ENCODE measurements at places on chromosomes 16 and 17.

GRCh38 chr16:75116081-75116910 is at the start of gene LDHD:
LDHD (minus strand) TSS chr16:75116780; CDS start chr16:75116720, 60 bp downstream.
- H3K36me3 ChIP-seq = peaks cover under 1% of the 10 kb centered on the region
- H3K27ac ChIP-seq = no peak within 1 kb of the TSS
- DNase-seq = no peak
- H3K4me1 ChIP-seq = peaks cover 8% of the 10 kb centered on the region

- H3K27ac ChIP-seq = peak overlapping the region; percentile 10
- no peak overlapping the region for H3K4me3 ChIP-seq
- no peaks in the 10 kb centered on the region for H3K27me3 ChIP-seq
- H3K36me3 ChIP-seq = peaks cover 22% of the 10 kb centered on the region
Measured at GRCh38 chr17:42243493-42243982, 32.7 kb downstream of the STAT5B start.

- no peaks in the 10 kb centered on the region for H3K27me3 ChIP-seq
- H3K27ac ChIP-seq = no peak overlapping the region
- H3K4me3 ChIP-seq = no peak overlapping the region
- H3K4me1 ChIP-seq = no peaks in the 10 kb centered on the region
- no peak for DNase-seq
- H3K36me3 ChIP-seq = no peaks in the 10 kb centered on the region
Measured at GRCh38 chr16:27598220-27598619, 48.3 kb downstream of the KATNIP start.

DNA sequence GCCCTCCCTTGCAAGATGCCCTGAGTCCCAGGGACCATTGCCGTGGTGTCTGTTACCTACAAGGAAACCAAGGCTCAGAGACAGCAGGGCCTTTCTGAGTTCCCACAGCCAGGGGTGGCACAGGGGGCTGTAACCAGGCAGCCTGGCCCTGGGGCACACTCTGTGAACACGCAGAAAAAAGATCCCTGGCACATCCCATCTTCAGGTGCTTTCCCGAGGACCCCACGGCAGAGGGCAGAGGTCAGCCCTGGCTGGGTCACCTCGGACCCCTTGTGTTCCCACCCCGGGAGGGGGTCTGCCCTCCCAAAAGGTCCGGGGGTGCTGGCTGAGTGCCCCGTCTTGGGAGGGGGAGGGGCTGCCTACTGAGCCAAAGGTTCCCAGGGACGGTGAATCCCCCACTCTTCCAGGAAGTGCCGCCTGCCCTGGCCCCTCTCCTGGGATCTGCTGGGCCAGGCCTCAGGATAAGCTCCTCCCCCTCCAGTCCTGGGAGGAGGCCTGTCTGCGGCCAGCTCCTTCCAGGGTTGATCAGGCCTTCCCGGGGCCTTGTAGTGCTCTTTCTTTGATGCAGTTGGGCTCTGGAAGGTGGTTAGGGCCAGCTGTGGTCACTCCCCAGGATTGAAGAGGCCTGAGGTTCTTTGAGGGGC is 8.1 kb downstream of the GLIS2 start:
- no peak overlapping the region for H3K4me3 ChIP-seq
- peaks cover 7% of the 10 kb centered on the region for H3K4me1 ChIP-seq
- peaks cover 12% of the 10 kb centered on the region for H3K27me3 ChIP-seq

DNA sequence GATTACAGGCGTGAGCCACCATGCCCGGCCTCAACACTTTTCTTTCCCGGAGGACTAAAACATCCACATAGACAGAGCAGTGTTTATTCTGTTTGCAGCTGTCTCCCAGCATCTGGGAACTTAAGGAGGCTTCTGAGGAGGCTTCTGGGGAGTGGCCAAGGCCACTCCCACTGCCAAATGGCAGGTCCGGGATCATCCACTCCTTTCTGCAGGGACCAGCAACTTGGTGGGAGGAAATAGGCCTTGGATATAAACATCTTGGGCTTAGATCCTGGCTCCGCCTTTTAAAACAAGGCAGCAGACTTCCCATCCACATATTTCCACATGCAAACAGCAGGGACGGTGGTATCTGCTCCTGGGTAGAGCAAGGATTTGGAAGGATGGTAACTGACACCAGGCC is 14.1 kb upstream of the SPATA32 start:
- no peak overlapping the region for H3K4me3 ChIP-seq
- H3K27me3 ChIP-seq = no peaks in the 10 kb centered on the region
- no peak overlapping the region for H3K27ac ChIP-seq

GRCh38 chr17:55683550-55684315 is 38.9 kb downstream of the TMEM100 start:
- DNase-seq = no peak
- H3K27me3 ChIP-seq = peaks cover 8% of the 10 kb centered on the region
- H3K36me3 ChIP-seq = no peaks in the 10 kb centered on the region
- no peaks in the 10 kb centered on the region for H3K4me1 ChIP-seq
- H3K4me3 ChIP-seq = no peak overlapping the region

- H3K36me3 ChIP-seq = peaks cover 3% of the 10 kb centered on the region
- H3K4me3 ChIP-seq = no peak overlapping the region
- no peak for DNase-seq
- no peaks in the 10 kb centered on the region for H3K4me1 ChIP-seq
Measured at GRCh38 chr16:27761816-27762215, 211.9 kb downstream of the KATNIP start.

GRCh38 chr16:29862383-29862883 is 593 bp downstream of the CDIPT start:
- no peaks in the 10 kb centered on the region for H3K27me3 ChIP-seq
- peaks cover 18% of the 10 kb centered on the region for H3K36me3 ChIP-seq
- no peak for DNase-seq

- H3K4me1 ChIP-seq = no peaks in the 10 kb centered on the region
- no peak overlapping the region for H3K4me3 ChIP-seq
- H3K27me3 ChIP-seq = peaks cover 2% of the 10 kb centered on the region
- H3K36me3 ChIP-seq = no peaks in the 10 kb centered on the region
Measured at GRCh38 chr17:65893692-65894279, 298.1 kb downstream of the CEP112 start.

DNA sequence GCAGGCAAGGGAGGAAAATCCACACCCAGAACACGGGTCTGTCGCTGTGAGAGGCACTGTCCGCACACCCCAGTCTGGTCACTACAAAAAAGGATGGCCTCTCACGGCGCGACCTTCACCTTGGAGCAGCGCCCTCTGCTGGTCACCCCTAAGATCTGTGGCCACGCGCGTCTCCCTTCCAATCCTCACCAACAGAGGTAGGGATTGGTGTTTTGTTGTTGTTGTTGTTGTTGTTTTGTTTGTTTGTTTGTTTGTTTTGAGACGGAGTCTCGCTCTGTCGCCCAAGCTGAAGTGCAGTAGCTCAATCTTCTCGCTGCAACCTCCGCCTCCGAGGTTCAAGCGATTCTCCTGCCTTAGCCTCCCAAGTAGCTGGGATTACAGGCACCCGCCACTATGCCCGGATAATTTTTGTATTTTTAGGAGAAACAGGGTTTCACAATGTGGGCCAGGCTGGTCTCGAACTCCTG is 15.0 kb upstream of the C17orf58 start:
- H3K4me3 ChIP-seq = peak overlapping the region; percentile 58
- H3K27me3 ChIP-seq = peaks cover 23% of the 10 kb centered on the region
- peak; percentile 49 for DNase-seq

- peak overlapping the region; percentile 35 for H3K27ac ChIP-seq
- H3K36me3 ChIP-seq = peaks cover 29% of the 10 kb centered on the region
- H3K4me1 ChIP-seq = peaks cover 14% of the 10 kb centered on the region
- no peak for DNase-seq
Measured at GRCh38 chr17:61815863-61816503, 47.3 kb downstream of the BRIP1 start.

- H3K4me1 ChIP-seq = peaks cover 45% of the 10 kb centered on the region
- no peaks in the 10 kb centered on the region for H3K36me3 ChIP-seq
- H3K27ac ChIP-seq = peak overlapping the region; percentile 29
- DNase-seq = no peak
Measured at GRCh38 chr17:80456465-80457235, 19.8 kb downstream of the NPTX1 start.

GRCh38 chr16:55372792-55373488 is 48.9 kb downstream of the IRX6 start:
- no peaks in the 10 kb centered on the region for H3K36me3 ChIP-seq
- H3K27me3 ChIP-seq = peaks cover 23% of the 10 kb centered on the region
- no peak overlapping the region for H3K27ac ChIP-seq
- H3K4me1 ChIP-seq = no peaks in the 10 kb centered on the region
- no peak overlapping the region for H3K4me3 ChIP-seq

DNA sequence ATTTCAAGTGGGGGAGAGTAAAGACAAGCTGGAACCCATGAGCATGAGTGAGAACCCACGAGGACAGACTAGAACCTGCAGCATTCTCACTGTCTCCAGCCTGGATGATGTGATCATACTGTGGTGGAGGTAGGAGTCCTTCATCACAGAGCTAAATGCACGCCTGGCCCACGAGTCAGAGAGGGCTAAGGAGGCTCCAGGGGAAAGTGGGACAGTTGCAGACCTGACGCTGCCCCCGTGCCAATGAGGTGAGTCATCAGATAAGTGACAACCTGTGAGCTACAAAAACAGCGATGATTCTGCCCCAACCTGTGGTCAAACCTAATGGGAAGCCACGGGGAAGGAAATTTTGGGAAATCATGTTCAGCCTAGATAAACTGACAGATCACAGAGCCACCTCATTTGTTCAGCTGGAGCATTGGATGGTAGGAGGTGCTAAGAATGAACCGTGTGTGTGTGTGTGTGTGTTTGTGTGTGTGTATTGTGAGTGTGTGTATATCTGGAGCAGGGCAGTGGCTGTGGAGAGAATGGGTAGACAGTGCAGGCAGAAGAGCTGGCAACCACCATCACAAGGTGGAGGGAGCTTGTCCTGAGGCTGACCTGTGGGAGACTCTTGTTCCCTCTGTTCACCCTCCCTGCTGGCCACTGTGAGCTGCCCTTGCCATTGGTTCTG is 131.8 kb downstream of the UTP18 start:
- H3K27me3 ChIP-seq = peaks cover 9% of the 10 kb centered on the region
- H3K27ac ChIP-seq = no peak overlapping the region
- no peak for DNase-seq
- H3K4me1 ChIP-seq = no peaks in the 10 kb centered on the region

- H3K36me3 ChIP-seq = peaks cover 7% of the 10 kb centered on the region
- peaks cover 11% of the 10 kb centered on the region for H3K27me3 ChIP-seq
- H3K4me3 ChIP-seq = no peak overlapping the region
- no peak for DNase-seq
- H3K4me1 ChIP-seq = peaks cover 18% of the 10 kb centered on the region
- H3K27ac ChIP-seq = no peak overlapping the region
Measured at GRCh38 chr16:10889855-10890254, 12.9 kb downstream of the CIITA start.

- H3K27me3 ChIP-seq = no peaks in the 10 kb centered on the region
- no peak overlapping the region for H3K4me3 ChIP-seq
- H3K36me3 ChIP-seq = peaks cover 56% of the 10 kb centered on the region
- peaks cover 53% of the 10 kb centered on the region for H3K4me1 ChIP-seq
- peak overlapping the region; percentile 57 for H3K27ac ChIP-seq
Measured at GRCh38 chr16:48592839-48593429, 17.0 kb downstream of the N4BP1 start.

- DNase-seq = no peak
- peaks cover 11% of the 10 kb centered on the region for H3K36me3 ChIP-seq
- H3K4me3 ChIP-seq = peak overlapping the region; percentile 97
- peaks cover 50% of the 10 kb centered on the region for H3K4me1 ChIP-seq
Measured at GRCh38 chr17:38750044-38750311, 1.8 kb upstream of the PCGF2 start.

GRCh38 chr16:54632322-54633220 is 298.1 kb upstream of the IRX5 start:
- no peak overlapping the region for H3K27ac ChIP-seq
- H3K27me3 ChIP-seq = no peaks in the 10 kb centered on the region
- H3K4me1 ChIP-seq = no peaks in the 10 kb centered on the region
- H3K4me3 ChIP-seq = no peak overlapping the region
- no peaks in the 10 kb centered on the region for H3K36me3 ChIP-seq

- no peak for DNase-seq
- no peak overlapping the region for H3K27ac ChIP-seq
- H3K36me3 ChIP-seq = no peaks in the 10 kb centered on the region
Measured at GRCh38 chr16:19014461-19014860, 30.7 kb downstream of the TMC7 start.

- no peak overlapping the region for H3K4me3 ChIP-seq
- DNase-seq = no peak
- no peaks in the 10 kb centered on the region for H3K27me3 ChIP-seq
- no peak overlapping the region for H3K27ac ChIP-seq
- H3K36me3 ChIP-seq = peaks cover 28% of the 10 kb centered on the region
Measured at GRCh38 chr17:77217566-77217965, 76.8 kb downstream of the SEC14L1 start.

- no peaks in the 10 kb centered on the region for H3K4me1 ChIP-seq
- H3K36me3 ChIP-seq = peaks cover under 1% of the 10 kb centered on the region
- H3K27ac ChIP-seq = no peak overlapping the region
- H3K4me3 ChIP-seq = no peak overlapping the region
- no peak for DNase-seq
Measured at GRCh38 chr16:2082171-2082982, 34.6 kb downstream of the TSC2 start.

DNA sequence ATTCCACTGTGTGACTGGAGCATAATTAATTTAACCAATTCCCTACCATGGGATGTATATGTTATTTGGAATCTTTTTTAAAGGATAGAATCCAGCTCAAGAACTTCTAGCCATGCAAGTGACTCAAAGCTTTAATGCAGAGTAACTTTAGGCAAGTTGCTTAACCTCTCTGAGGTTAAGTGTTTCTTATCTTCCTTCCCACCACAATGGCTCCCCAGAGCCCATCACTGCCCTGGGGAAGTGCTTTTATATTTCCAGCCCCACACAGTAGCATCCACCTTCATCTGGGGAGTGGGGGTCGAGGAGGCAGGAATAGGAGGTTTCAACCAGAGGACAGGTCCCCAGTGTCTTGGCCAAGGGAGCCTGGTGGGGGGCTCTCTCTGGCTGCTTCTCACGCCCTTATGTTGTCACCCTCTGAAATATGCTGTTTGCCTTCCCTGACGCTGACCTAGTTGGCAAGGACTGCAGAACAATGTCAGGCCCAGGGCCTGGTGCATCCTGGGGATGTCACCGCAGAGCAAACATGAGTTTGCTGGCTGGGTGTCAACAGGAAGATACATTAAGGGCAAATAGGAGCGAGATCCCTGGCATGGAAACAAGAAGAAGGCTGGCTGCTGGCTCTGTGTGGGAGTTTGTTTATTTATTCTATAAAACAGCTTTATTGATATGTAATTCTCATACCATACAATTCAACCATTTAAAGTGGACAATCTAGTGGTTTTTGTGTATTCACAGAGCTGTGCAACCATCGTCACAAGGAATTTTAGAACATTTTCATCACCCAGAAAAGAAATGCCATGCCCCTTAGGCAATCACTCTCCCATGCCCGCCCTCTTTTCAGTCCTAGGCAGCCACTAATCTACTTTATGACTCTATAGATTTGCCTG is 46.6 kb upstream of the WSB1 start:
- H3K4me3 ChIP-seq = no peak overlapping the region
- DNase-seq = no peak
- no peaks in the 10 kb centered on the region for H3K36me3 ChIP-seq
- peaks cover 40% of the 10 kb centered on the region for H3K27me3 ChIP-seq

Data from activated T-helper 1 cell treated with anti-CD3 and anti-CD28 coated beads, Interleukin-12 subunit alpha, Interleukin-12 subunit beta, Interleukin-2, Interleukin-4 antibody, amounts not matched to agents 30 ng/mL and 10 ng/mL and 1 ng/mL, durations not matched to agents 14 hours and 24 hours and 36 hours (primary cell).